Heart right ventricle (tissue), 16 donors: ENCODE measurements at places on chromosomes 16 and 17.
A peak's percentile ranks its signal among the peaks of the same experiment; 100 is the strongest.

- H3K27ac ChIP-seq = no peak overlapping the region
- H3K4me3 ChIP-seq = no peak overlapping the region
- peaks cover 30% of the 10 kb centered on the region for H3K27me3 ChIP-seq
- no peaks in the 10 kb centered on the region for H3K36me3 ChIP-seq
- H3K4me1 ChIP-seq = no peaks in the 10 kb centered on the region
These were observed 10.0 kb upstream of the CACNA1H start for GRCh38 chr16:1142911-1143310.

- H3K27ac ChIP-seq = no peak overlapping the region
- no peaks in the 10 kb centered on the region for H3K27me3 ChIP-seq
- no peak for DNase-seq
- H3K36me3 ChIP-seq = no peaks in the 10 kb centered on the region
- no peaks in the 10 kb centered on the region for H3K4me1 ChIP-seq
These were observed 153.3 kb downstream of the WWOX start for GRCh38 chr16:78252757-78253156.

DNA sequence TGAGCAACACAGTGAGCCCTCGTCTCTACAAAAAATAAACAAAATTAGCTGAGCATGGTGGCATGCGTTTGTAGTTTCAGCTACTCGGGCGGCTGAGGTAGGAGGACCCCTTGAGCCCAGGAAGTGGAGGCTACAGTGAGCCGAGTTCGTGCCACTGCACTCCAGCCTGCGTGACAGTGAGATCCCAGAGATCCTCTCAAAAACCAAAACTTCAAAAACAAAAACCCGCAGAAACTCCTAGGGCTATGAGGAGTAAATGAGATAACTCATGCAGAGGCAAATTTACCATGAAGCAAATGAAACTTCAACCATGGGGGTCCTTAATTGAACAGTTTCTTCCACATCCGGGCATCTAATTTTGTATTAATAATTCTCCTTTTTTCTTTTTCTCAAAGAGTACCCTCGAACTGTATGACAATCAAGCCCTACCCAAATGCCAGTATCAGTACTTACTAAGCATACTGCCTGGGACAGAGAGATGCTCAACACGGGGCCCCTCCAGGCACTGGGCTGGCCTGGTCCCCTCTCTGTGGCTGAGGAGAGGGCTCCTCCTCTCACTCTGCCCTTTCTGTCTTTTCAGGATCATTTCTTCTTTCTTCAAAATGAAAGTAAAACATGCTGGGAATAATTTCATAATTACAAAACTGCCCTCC, 789 bp upstream of the PIPOX start:
- peaks cover 11% of the 10 kb centered on the region for H3K27me3 ChIP-seq
- H3K36me3 ChIP-seq = no peaks in the 10 kb centered on the region
- H3K27ac ChIP-seq = peak overlapping the region; percentile 83
- no peak overlapping the region for H3K4me3 ChIP-seq

GRCh38 chr16:29790949-29791844, 646 bp downstream of the KIF22 start:
- H3K36me3 ChIP-seq = no peaks in the 10 kb centered on the region
- peak overlapping the region; percentile 94 for H3K27ac ChIP-seq
- H3K4me1 ChIP-seq = peaks cover 28% of the 10 kb centered on the region
